Pulmonary artery endothelial cell (primary cell): ENCODE measurements at places on chromosomes 6 and 20.

GRCh38 chr20:37941332-37941731, 38.4 kb downstream of the VSTM2L start:
- no peak for DNase-seq

- no peak for DNase-seq
Observed at GRCh38 chr6:142412241-142412640, 110.4 kb downstream of the ADGRG6 start.

- DNase-seq = no peak
Observed at GRCh38 chr20:12072221-12072953, 154.7 kb downstream of the BTBD3 start.

DNA sequence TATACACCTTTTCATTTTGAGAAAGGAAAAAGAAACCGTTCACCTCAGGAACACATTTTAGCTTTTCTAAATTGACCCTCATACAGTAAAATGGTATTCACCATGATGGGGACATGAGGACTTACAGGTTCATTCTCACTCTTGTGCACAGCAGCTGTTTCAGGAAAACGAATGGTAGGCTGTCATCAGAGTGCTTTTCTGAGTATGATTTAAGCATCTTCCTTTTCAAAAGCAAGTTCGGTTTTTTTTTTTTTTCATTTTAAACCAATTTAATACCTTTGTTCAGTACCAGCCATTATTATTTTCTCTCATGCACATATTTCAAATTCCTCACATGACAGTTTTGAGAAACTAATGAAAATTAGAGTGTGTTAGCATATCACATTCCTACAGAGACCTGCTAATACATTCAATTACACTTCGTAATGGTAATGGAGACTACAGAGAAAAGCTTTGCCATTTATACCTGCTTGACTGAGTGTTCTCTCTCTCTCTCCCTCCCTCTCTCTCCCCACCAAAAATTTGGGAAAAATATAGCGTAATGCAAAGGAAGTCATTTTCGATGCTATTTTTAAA, 129.2 kb downstream of the SAMD5 start:
- DNase-seq = no peak

- no peak for DNase-seq
Observed at GRCh38 chr6:54910921-54911320, 64.3 kb downstream of the FAM83B start.

DNA sequence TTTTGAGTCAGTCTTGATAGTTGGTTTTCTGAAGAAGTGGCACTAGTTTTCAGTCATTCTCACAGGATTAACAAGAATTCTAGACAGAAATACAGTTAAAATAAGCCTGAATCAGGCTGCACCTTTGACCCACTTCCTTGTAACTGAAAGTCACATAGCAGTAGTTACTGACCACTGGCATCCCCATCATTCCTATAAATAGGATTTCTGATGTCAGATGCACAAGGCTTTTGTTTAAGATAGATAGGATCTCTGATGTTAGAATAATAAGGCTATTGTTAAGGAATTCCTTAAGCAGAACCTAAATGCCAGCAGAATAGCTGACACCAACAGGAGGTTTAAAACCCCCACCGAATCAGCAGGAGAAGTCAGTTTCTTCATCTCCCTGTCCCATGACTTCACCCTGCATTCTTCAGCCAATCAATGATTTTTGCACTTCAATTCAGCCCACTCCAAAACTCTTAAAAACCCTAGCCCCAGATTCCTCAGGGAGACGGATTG, 30.6 kb upstream of the ZBTB24 start:
- DNase-seq = peak; percentile 4

GRCh38 chr6:163872335-163872734, 457.8 kb downstream of the QKI start:
- no peak for DNase-seq

DNA sequence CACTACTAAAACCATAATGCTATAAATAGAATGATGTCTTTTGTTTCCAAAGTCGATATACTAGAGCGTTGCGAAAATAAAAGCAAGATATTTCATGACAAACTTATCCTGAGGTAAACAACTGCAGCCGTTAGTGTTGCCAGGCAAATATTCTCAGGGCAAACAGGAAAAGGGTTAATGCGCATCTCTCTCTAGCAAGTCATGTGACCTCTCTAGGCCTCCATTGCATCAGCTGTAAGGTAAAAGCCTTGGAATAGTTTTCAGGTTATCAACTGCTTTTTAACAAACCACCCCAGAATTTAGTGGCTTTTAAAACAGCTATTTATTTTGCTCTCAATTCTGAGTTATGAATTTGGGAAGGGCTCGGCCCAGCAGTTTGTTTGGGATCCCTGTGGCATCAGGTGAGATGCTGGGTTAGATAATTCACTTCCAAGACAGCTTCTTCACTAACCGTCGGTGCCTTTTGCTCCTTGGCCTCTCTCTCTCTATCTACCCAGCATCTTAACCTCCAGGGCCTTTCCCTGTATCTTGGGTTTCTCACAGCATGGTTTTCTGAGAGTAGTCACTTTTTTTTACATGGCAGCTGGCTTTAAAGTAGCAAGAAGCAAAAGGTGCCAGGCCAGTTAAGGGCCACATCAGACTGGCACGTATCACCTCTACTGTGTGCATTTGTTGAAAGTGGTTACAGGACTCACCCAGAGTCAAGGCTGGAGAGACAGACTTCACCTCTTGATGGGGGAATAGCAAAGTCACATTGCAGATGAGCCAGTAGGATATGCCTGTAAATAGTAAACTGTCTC, 39.2 kb upstream of the LTV1 start:
- no peak for DNase-seq

- DNase-seq = peak; percentile 20
Observed at GRCh38 chr6:118551063-118552053, 3.3 kb downstream of the PLN start.

- no peak for DNase-seq
Observed at GRCh38 chr6:8707956-8708772, 272.8 kb upstream of the SLC35B3 start.

- DNase-seq = no peak
Observed at GRCh38 chr20:53950578-53950977, 119.8 kb downstream of the BCAS1 start.

- no peak for DNase-seq
Observed at GRCh38 chr6:79313254-79313653, 78.8 kb upstream of the HMGN3 start.

DNA sequence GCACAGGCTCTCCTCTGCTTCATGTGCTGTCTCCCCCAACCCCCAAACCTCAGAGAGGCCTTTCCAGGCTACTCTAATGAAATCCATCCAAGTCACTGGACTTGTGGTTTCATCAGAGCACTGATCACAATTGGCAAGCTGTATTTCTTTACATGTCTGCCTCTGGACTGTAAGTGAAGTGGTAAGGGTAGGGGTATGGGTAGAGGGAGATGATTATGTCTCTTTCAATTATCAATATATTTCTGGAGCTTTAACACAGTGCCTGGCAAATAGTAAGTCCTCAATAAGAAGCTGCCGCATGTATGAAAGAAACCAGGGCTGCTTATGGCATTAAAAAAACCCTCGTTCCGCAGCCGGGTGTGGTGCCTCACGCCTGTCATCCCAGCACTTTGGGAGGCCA, 5.4 kb downstream of the TRERF1 start:
- no peak for DNase-seq

DNA sequence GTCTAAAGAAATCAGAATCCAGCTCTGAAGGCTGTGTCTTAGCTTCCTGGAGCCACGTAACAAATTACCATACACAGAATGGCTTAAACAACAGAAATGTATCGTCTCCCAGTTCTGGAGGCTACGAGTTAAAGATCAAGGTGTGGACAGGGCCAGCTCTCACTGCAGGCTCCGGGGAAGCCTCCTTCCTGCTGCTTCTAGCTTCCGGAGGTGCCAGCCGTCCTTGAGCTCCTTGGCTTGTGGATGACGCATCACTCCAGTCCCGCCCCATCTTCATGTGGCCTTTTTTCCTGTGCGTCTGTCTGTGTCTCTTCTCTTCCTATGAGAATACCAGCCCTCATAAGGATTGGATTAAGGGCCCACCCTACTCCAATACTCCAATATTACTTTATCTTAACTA, 319.1 kb upstream of the QKI start:
- no peak for DNase-seq

GRCh38 chr20:55586610-55587009, 418.7 kb downstream of the CBLN4 start:
- no peak for DNase-seq

DNA sequence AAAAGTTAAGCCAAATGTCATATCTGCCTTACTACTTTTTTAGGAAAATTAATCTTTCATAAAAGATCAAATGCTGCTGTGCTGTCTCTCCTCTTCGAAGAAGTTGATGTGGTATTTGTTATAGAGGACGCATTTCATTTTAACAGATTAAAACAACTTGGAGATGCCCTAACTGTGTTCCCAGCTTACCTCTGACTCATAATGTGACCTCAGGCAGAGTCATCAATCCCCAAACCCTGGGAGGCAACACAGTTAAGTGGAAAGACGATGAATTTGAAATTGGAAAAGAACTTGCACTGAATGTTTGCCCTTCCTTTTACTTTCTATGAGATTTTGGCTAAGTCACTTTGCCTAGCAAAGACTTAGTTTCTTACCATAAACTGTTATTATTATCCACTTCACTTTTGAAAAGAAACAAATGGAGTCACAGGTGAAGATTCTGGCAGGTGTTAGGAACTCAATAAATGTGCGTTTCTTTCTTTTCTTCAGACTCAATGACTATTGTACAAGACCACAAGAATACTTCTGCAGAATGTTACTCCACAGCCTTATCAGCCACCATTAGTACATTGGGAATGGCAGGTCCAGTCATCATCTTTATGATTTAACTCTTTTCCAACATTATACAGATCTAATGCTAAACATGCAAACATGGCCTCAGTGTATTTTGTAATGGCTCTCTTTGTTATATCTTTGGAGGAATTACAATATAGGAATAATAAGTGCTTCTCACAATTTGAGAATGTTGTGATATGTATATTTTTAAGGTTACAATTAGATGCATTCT, 102.6 kb downstream of the COL21A1 start:
- DNase-seq = no peak

- DNase-seq = no peak
Observed at GRCh38 chr6:168999392-168999791, 254.3 kb downstream of the THBS2 start.

DNA sequence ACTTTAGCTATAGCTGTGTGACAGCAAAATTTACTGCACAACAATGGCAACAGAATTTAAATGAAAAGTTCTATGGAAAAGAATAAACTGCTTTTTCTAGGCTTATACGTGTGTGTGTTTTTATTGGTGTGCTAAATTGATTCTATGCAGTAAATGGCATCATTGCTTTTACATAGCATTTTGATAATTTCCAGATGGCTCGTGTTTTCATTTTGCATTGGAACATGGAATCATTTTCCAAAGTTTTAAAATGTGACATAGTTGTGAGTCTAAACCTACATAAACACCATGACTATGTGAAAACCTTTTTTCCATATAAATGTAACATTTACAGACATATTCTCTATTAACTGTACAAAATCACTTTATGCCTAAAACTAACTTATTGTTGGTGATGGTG, 127.8 kb downstream of the SIM1 start:
- DNase-seq = no peak

DNA sequence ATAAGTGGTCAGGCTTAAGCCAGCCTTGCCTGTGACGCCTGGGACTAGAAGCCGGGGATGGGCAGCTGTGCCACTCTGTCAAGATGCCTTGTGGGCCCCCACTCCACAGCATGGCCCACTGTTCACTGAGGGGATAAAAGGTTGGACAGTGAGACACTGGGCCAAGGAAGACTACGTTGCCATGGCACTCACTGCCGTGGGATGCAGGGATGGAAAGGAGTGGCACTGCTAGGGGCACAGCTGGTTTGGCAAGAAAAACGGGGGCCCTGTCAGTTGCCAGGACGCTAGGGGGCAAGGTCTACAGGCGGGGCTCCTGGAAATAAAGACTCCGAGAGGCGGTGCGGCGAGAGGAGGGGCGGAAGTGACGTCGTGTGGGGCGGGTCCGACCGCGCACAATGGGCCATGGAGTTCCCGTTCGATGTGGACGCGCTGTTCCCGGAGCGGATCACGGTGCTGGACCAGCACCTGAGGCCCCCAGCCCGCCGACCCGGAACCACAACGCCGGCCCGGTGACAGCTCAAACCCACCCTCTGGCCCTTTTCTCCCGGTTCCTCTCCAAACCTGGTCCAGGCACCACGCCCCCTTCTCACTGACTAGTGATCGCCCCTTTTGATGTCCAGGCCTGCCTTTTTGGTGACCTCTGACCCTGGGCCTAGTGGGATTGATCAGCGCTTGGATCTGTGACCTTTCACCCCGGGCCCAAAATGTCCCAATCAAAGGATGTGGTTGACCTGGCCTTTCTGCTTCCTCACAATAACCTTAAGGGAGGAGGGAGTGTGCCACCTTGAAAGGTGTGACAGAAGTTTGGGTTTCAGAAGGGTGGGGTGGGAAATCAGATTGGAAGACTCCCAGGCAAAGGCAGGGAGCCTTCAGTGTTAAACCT, at the start of gene ATAT1:
Gene ATAT1, plus strand, starts transcription at position 391 of the 883 bp plus-strand sequence.
- DNase-seq = peak; percentile 58

- DNase-seq = no peak
Observed at GRCh38 chr20:61934716-61935530, 130.8 kb downstream of the TAF4 start.

DNA sequence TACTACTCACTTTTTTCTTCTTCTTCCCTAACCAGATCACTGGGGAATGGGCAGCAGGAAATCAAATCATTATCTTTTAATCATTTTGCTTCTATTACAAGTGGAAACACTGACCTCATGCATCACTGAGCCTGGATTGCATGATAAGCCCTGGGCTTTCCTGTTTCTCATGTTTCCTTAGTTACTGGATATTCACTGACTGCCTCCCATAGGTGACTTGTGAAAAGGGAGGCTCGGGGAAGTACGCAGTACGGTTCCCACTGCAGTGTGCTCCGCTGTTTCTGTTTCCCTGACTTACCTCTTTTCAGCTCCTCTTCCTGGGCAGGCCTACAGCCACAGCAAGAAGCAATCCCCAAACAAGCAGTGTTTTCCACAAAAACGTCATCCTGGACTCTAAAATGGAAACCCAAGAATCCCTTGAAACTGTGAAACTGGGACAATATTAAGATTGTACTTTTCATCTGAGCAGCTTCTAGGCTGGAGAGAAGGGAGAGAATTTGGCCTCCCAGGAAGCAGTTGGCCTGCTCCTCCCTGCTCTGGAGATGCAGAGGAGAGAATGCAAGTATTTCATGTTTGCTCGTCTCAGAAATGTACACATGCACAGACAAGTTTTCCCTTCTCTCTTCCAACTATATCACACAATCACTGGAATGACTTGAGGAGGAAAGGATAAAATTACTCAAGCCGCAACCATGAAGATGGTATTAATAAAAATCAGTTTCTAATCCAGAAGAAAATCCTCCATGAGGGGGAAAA, 13.1 kb downstream of the BTNL2 start:
- DNase-seq = peak; percentile 97
